D721Med (cell line): ENCODE measurements at places on chromosomes 5 and 9.

DNA sequence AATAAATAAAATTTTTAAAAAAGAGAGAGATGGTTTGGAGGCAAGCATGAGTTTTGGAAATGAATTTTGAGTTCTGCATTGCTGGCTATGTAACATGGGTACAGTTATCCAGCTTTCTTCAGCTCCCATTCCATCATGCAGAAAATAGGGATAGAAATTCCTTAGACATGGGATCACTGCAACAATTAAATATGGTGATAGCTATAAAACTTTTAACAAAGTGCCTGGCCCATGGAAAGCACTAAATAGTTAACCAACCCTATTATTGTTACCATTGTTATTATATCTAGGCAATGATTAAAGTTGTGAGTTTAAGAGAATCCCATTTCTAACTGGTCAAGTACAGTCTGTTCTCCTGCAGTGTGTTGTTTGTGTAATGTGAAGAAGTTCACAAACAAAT is 115.4 kb upstream of the GAS1 start:
- no peak for DNase-seq

GRCh38 chr5:163917747-163918146 is 412.3 kb downstream of the MAT2B start:
- no peak for DNase-seq

- DNase-seq: no peak
These were observed 140.8 kb downstream of the PRR16 start for GRCh38 chr5:120604884-120605283.

DNA sequence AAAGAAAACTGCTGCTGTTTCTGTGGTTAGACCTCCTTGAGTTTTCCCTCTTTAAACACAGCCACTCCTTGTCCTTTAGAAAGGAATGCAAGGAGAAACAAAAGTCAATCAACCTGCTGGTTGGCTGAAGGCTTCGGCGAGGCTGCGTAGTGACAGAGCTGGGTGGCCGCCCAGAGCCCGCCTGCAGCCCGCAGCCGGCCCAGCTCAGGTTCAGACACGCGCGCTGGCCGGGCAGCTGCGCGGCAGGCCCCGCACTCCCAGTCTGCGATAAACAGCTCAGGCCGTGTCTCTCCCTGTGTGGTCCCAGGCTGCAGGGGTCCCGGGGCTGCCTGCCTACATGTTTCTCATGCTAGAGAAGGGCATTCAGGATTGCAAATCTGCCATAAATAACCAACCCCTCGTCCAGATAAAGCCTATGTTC is 115.4 kb downstream of the HSD17B3 start:
- DNase-seq: no peak

- DNase-seq: no peak
These were observed 355.3 kb downstream of the ZSWIM6 start for GRCh38 chr5:61687371-61687770.

DNA sequence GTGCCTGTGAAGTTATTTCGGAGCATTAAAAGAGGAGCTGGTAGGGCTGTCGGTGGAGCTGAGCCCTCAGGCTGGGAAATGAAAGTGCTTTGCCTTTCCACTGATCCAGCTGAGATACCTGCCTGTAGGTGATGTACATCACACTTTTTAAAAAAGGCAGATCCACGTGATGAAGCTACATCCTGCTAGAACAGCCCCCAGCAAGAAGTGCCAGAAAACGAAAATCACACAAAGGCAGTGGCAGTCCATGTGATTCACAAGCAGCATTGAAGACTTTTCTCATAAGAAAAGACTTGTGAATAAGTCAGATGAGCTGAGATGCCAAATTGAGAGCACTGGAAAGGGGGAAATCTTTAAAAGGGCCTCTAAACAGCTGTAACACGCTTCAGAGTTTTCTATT is 765.1 kb downstream of the PTPRD start:
- no peak for DNase-seq

DNA sequence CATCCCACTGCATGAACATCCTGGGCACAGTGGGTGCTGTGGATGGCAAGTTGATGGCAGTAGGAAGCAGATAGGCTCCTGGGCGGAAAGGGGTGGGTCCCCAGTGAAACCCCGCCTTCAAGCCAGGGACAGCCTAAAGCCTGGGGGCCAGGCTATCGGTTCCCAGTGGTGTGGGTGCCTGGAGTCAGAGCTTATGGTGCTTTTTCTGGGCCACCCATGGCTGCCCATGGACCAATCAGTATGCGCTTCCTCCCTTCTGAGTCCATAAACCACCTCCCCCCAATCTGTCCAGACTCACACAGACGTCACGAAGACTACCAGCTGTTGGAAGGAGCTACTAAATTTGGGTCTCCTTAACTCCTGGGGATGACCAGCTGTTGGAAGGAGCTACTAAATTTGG is 17.5 kb upstream of the ECPAS start:
- DNase-seq: no peak

GRCh38 chr9:70578720-70579119 is 164.3 kb upstream of the KLF9 start:
- DNase-seq: no peak

DNA sequence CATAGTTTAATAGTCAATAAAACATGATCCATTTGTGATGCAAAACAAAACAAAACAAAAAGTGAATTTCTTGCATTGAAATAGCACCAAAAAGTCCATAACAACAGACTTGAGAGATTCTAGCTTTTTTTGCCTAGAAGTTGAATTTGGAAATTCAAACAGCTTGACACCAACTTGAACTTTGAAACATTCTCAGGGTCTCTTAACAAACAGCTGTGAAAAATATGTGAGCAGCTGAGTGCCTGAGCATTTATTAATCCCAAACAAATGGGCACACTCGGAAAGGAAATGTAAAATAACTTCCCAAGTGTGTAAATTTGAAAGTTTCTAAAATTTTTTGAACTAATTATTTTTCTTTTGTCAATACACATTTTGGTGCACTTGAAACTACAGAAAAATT is 56.0 kb upstream of the HMHB1 start:
- DNase-seq: no peak

DNA sequence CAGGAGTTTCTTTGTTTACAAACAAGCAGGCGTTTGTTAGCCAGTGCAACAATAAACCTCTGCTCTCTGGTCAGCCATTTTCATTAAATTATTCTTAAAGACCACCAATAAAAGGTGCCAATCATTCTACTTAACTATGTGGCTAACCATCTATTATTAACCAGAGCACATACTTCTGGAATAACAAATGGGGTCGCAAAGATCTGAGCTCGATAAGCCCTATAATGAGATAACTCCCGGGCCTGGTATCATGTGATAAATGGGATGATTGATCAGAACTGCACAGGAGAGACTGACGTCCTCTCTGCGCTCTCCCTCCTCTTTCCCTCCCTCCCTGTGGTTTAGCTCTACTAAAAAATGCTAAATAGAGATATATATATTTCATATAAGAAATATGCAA is 488.2 kb downstream of the NTRK2 start:
- DNase-seq: no peak

DNA sequence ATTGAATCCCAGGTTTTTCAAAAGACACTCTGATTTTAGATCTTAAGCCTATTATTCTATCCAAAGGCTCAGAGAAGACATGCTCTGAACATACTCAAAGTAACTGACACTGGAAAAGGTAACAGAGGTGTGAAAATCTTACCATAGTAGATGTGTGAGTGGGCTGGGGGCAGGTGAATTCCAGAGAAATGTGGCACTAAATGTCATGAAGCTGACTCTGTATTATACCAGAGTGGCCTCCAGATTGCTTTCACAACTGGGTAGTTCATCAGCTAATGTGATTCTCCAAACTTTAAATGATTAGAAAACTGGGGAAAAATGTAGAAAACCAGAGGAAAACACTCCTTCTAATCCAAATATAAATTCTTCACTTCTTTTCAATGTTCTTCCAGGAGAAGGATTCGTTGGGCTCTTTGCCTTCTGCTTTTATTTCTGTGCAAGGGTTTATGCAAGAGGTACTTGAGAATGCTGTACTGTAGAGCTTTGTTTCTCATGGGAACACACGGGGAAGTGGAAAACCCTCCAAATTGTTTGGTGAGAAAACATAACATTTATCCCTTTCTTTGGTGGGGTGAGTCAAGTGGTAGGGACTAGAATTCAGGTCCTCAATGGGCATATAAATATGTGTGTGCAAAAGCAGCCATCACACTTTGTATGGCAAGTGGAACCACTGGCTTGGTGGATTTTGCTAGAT is at the start of gene SCGB3A2:
SCGB3A2 (plus strand) TSS at position 646 of the 694 bp plus-strand sequence. CDS start 93 bp downstream, outside the sequence.
- no peak for DNase-seq

DNA sequence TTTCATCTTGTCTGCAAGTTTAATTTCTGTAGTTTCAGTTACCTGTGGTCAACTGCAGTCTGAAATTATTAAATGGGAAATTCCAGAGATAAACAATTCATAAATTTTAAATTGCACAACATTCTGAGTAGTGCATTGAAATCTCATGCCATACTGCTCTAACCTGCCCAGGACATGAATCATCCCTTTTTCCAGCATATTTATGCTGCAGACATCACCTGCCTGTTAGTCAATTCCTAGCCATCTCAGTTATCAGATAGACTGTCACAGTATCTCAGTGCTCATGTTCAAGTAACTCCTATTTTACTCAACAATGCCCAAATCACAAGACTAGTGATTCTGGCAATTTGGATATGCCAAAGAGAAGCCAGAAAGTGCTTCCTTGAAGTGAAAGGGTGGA is 223.0 kb upstream of the GRIA1 start:
- DNase-seq: no peak

DNA sequence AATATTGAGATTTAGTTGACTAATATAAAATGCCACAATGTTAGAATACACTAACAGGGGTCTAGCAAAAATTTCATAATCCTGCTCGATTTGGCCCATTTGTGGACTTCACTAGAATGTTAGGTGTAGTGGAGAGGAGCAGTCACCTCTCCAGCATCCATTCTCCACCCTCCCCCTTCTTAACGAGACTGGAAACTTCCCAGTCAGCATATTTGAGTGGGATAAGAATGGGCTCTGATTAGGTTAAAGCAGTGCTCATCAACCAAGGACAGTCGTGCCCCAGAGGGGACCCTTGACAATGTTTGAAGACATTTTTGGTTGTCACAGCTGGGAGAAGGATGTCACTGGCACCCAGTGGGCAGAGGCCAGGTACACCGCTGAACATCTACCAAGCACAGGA is 46.7 kb downstream of the FANCC start:
- DNase-seq: no peak

DNA sequence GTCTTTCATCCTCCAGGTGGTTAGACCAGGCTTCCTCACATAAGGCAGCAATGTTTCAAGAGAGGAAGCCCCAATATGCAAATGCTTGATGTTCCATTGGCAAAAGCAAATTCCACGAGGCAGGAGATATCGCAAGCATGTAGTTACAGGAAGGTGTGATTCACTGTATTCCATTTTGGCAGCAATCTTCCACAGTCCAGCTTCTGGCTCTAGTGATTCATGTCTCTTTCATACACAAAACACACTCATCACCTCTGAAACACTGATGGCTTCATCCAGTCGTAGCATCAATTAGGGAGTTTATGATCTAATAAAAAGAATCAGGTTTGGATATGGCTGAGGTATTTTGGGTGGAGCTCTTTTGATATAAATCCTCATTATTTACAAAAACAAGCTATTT is 552.2 kb upstream of the RIOK2 start:
- DNase-seq: no peak

- DNase-seq: no peak
These were observed 17.5 kb downstream of the DAP start for GRCh38 chr5:10743526-10743925.

- no peak for DNase-seq
These were observed 312.9 kb downstream of the DEPDC1B start for GRCh38 chr5:60387051-60387440.

- no peak for DNase-seq
These were observed 265.5 kb downstream of the GRIA1 start for GRCh38 chr5:153755913-153756500.

DNA sequence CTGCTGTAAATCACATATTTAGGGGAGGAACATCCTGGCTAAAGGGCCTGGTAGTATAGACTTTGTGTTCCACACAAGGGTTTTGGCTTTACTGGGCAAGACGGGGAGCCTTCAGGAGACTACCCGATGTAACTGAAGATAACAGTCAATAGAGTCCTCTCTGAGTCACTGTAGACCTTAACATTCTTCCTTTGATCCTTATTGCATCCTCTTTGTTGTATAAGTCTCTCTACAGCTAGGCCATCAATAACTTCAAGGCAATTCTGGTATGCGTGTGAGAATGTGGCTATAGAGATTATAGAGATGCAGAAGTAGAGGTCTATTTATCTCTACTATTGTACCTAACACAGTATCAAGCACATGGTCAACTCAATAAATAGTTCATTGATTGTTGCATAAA is 67.3 kb upstream of the STK32A start:
- DNase-seq: no peak

- DNase-seq: no peak
These were observed 81.3 kb downstream of the IZUMO3 start for GRCh38 chr9:24464319-24464951.

GRCh38 chr5:168072665-168073064 is 218.8 kb upstream of the WWC1 start:
- DNase-seq: no peak

DNA sequence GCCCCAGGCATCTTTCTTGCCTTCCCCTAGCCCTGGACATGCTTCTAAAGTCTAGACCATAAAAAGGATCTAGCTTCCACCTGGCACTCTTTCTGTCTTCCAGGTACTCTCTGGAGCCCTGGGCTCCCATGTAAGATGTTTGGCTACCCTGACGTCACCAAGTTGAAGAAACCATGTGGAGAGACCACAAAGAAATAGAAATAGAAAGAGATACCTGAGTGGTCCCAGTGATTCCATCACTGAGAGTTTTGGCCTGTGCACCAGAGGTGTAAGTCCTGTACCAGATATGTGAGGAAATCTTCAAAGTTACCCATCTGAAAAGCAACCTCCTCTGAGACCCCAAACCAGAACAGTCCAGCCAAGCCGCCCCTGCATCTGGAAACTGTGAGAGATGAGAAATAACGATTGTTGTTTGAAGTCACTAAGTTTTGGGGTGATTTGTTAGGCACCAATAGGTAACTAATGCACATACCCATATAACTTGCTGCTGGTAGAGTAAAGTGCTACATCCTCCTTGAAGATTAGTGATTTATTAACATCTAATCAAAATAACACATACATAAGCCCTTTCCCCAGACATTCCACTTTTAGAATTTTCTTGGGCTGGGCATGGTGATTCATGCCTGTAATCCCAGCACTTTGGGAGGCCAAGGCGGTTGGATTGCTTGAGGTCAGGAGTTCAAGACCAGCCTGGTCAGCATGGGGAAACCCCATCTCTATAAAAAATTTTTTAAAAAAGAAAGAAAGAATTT is 85.7 kb upstream of the LHFPL2 start:
- DNase-seq: no peak

DNA sequence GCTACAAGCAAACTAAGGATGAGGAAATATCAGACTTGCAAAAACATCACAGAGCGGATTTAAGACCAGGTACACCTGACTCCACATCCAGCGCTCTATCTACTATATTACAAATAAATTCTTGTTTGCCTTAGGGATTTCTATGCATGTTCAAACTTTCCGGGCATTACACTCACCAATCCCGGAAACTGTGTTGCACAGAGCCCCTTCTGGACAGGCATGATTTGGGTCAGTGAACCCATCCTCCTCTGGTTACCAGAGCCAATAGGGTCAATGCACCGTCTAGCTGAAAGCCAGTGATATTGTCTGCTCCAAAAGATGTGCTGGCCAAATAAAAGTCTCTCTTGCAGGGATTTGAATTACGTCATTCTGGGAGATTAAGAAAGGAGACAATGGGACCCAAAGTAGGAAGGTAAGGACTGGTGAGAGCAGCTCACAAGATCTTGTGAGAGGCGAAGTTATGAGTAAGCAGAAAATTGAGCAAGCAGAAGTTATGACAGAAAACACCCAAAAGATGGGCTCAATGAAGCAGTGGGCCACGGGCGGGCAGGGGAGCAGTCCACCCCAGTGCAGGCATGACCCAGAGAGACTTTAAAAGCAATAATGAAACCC is 155.8 kb upstream of the RAI14 start:
- DNase-seq: no peak
